Ovary (tissue), 10 donors: ENCODE measurements at places on chromosomes 7 and 10. TPM values are rescaled to one million over a fixed set of nuclear protein-coding genes. Genes with fewer than 3 reads are reported as not detected.

GRCh38 chr7:26663874-26664273 is 200.5 kb downstream of the SKAP2 start:
- H3K4me1 ChIP-seq: no peaks in the 10 kb centered on the region
- H3K4me3 ChIP-seq: no peak overlapping the region
- no peaks in the 10 kb centered on the region for H3K27me3 ChIP-seq
- no peaks in the 10 kb centered on the region for H3K36me3 ChIP-seq
- H3K27ac ChIP-seq: no peak overlapping the region

GRCh38 chr7:3917436-3917835 is 616.4 kb downstream of the SDK1 start:
- H3K36me3 ChIP-seq: no peaks in the 10 kb centered on the region
- H3K27ac ChIP-seq: no peak overlapping the region
- H3K27me3 ChIP-seq: no peaks in the 10 kb centered on the region
- DNase-seq: no peak
- H3K4me3 ChIP-seq: no peak overlapping the region
- no peaks in the 10 kb centered on the region for H3K4me1 ChIP-seq

DNA sequence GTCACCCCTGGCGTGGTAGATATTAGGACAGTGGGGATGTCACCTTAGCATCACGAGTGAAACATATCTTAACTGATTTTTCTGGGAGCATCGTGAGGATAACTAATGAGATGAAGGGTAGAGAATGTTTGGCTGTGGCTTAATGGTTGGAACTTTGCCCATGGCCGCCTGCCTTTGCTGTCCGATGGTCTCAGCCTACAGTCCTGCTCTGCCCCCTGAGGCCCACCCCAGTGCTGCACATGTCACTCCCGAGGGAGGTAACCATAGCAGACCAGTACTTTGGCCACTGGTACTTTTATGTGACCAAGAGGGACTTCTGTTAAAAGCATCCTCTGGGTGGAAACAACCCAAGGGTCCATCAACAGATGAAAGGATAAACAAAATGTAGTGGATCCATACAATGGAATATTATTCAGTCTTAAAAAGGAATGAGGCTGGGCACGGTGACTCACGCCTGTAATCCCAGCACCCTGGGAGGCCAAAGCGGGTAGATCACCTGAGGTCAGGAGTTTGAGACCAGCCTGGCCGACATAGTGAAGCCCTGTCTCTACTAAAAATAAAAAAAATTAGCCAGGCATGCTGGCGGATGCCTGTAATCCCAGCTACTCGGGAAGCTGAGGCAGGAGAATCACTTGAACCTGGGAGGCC is 58.4 kb downstream of the TACR2 start:
- no peaks in the 10 kb centered on the region for H3K36me3 ChIP-seq
- no peak for DNase-seq
- H3K27me3 ChIP-seq: no peaks in the 10 kb centered on the region
- peaks cover 10% of the 10 kb centered on the region for H3K4me1 ChIP-seq
- no peak overlapping the region for H3K4me3 ChIP-seq

GRCh38 chr7:157309988-157310668 is 26.7 kb upstream of the DNAJB6 start:
- no peaks in the 10 kb centered on the region for H3K36me3 ChIP-seq
- H3K27me3 ChIP-seq: no peaks in the 10 kb centered on the region
- no peak overlapping the region for H3K4me3 ChIP-seq
- H3K4me1 ChIP-seq: no peaks in the 10 kb centered on the region

- DNase-seq: no peak
- no peaks in the 10 kb centered on the region for H3K36me3 ChIP-seq
- no peaks in the 10 kb centered on the region for H3K4me1 ChIP-seq
- H3K27me3 ChIP-seq: no peaks in the 10 kb centered on the region
- no peak overlapping the region for H3K4me3 ChIP-seq
Observed at GRCh38 chr7:96285579-96285978, 36.3 kb downstream of the SLC25A13 start.

DNA sequence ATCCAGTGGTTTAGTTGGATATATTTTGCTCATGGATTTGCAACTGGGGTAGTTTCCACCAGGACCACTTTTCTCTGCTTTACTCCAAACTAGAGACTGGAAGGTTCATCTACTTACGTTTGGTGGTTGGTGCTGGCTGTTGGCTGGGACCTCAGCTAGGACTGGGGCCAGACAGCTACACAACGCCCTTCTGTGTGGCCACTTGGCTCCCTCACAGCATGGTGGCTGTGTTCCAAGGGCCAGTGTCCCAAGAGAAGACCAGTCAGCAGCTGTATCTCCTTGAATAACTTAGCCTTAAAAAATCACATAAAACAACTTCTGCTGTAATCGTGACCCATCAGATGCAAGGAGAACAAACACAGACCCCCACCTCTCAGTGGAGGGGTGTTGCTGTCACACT is 4.2 kb upstream of the KCNH2 start:
- DNase-seq: no peak
- H3K4me1 ChIP-seq: peaks cover 11% of the 10 kb centered on the region
- no peak overlapping the region for H3K27ac ChIP-seq
- no peaks in the 10 kb centered on the region for H3K27me3 ChIP-seq

DNA sequence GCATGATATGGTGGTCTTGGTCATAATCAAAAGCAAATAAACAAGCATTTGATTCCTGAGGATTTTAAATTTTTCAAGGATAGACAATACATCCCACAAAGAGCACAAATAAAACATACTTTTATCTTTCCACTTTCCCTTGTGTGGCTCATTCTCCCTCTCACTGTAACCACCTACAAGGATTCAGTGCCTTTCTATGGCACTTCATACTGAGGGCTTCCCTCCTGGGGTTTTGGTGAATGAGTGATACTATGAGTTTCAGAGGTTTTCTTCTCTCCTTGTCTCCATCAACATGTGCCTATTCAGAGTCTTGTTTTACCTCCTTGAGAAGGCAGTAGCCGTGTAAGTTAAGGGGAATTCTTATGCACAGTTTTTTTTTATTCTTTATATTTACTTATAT is 296.0 kb upstream of the TEX47 start:
- no peak overlapping the region for H3K4me3 ChIP-seq
- DNase-seq: no peak
- no peaks in the 10 kb centered on the region for H3K27me3 ChIP-seq
- H3K27ac ChIP-seq: no peak overlapping the region
- no peaks in the 10 kb centered on the region for H3K36me3 ChIP-seq

DNA sequence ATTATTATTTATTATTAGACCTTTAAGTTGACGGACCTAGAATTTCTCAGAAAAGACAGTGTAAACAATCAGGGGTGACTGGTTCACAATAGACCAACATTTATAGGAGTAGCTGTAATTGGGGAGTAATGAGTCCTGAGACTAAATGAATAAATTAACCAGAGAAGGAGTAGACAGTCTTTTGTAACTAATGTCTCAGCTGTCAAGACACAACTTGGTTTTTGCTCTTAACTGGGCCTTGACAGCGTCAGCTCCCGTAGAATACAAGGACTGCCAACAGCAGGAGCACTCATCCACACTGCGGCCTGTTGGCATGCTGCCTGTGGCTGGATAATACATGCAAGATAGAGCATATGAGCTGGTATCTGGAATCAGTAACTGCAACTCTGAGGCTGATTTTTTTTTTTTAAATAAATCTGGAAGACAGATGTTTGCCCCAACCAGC is 123.9 kb downstream of the CACNA2D1 start:
- H3K4me3 ChIP-seq: no peak overlapping the region
- H3K27ac ChIP-seq: no peak overlapping the region
- H3K4me1 ChIP-seq: peaks cover 2% of the 10 kb centered on the region
- peak; percentile 79 for DNase-seq

Gene PTF1A
- not detected for total RNA-seq

Gene EIF3A
- total RNA-seq: 88.1 TPM

Gene TSPAN13
- total RNA-seq: 23.4 TPM

Gene COL17A1
- not detected for total RNA-seq

Gene ARHGEF5
- total RNA-seq: 10.4 TPM

Gene C10orf90
- total RNA-seq: not detected
